AG10803 (cell line): ENCODE measurements at places on chromosomes 13 and 19.

DNA sequence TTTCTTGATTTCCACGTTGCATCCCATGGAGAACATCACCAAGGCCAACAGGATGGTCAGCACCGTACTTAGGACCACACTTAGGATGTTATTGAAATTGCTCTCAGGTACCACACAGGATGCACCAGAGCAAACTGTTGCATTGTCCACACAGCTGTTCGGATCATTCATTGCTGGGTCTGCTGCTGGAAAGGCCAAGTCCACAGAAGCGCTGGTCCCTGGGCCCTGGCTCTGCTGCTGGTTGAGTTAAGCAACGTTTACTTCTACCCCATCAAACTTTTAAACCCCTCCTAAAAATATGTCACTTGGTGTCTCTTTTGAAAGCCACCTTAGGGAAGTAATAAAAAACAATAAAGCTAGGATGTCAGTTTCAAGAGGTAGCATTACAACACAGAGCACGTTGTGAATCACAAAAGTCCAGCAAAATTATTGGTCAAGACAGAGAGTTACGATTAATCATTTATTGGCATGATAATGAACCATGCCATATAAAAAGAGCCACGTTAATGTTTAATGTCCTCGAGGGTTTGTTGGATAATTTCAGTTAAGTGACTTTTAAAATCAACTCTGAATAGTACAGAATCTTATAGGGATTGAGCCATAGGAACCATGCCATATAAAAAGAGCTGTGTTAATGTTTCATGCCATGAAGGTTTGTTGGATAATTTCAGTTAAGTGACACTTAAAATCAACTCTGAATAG, at the start of gene SLC10A2:
Gene SLC10A2, minus strand, starts transcription at position 339 of the 702 bp plus-strand sequence. Its CDS starts 168 bp downstream, at position 171.
- no peak for DNase-seq

DNA sequence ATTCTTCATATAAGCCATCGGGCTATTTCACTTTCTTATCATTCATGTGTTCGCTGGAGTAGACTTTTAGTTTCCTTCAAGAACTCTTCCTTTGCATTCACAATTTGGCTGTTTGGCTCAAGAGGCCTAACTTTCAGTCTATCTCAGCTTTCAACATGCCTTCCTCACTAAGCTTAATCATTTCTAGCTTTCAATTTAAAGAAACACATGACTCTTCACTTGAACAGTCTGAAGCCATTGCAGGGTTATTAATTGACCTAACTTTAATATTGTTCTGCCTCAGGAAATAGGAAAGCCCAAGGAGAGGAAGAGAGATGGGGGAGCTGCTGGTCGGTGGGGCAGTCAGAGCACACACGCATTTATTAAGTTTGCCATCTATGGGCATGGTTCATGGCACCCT, 158.1 kb downstream of the SUCLA2 start:
- no peak for DNase-seq

- no peak for DNase-seq
These were observed 18.8 kb upstream of the PPP5C start for GRCh38 chr19:46328079-46328478.

- no peak for DNase-seq
These were observed 10.2 kb downstream of the PPP1R37 start for GRCh38 chr19:45103156-45103507.

DNA sequence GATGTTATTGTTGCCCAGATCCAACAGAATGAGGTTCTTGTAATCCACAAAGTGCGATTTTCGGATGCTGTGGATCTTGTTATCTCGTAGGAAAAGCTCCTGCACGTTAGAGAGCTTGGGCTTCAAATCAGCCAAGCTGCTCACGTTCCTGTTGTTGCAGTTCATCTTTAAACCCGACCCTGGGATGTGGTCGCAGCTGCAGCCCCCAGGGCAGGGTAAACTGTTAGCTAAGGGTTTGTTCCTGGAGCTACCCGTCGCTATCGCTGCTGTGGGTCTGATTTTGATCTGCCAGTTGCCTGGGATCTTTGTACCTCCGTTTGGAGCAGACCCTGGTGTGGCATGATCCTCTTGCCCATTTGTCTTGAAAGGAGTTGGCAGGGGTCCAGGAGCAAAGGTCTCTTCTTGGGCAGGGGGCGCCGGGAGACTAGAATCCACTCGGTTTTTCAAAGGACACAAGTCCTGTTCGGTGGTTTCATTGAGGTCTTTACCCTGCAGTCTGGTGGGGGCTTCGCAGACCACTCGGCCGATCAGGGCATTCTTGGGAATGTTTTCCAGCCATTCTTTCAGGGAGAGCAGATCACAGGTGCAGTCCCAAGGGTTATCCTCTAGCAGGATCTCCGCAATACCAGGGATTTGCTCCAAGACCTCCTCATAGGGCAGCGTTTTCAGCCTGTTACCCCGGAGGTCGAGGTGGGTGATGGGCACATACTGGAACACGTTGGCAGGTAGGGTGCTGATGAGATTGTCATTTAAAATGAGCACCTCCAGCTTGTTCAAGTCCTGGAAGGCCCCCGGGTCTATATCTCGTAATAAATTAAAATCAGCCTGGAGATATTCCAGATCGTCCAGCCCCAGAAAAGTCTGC, 1.8 kb downstream of the SLITRK1 start:
- no peak for DNase-seq

GRCh38 chr19:8831832-8832131, 322 bp downstream of the ZNF558 start:
- no peak for DNase-seq

GRCh38 chr13:76886005-76886291, 257 bp downstream of the KCTD12 start:
- no peak for DNase-seq

DNA sequence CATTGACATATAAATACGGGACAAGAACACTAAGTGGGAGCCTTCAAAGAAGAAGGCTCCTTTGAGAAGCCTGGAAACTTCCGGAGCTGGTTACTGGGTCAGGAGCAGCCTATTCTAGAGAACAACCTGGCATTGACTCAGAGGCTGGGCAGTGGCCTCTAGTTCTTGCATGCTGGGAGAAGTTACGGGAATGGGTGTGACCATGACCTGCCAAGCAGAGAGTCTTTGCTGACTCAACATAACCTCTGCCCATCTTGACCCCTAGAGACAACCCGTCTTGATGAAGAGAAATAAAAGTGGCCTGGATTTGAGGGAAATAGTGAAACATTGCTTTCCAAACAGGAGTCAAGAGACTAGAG, 21.0 kb downstream of the STARD13 start:
- DNase-seq, result no peak

- DNase-seq, result no peak
These were observed 108.1 kb upstream of the GJB6 start for GRCh38 chr13:20340136-20340758.

DNA sequence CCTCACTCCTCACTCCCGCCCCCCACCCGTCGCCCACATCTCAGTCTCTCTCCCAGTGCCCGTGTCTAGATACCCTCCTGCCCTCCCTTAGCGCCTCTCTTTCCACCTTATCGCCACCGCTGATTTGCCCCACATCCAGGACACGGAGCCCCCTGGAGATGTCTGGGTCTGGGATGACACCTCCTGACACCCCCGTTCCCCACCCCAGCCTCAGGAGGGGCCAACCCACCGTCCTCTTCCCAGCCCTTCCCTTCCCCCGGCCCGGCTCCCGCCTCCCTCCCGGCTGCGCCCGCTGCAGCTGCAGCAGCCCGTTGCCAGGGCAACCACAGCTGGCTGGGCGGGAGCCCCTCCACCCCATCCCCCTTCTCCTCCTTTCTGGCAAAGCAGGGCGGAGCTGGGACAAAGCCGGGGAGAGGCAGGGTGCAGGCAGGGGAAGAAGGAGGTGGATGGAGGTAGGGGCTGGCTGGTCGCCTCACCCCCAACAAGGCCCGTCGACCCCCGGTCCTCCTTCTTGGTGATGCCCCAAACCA, 13.5 kb downstream of the DPF1 start:
- DNase-seq, result no peak

DNA sequence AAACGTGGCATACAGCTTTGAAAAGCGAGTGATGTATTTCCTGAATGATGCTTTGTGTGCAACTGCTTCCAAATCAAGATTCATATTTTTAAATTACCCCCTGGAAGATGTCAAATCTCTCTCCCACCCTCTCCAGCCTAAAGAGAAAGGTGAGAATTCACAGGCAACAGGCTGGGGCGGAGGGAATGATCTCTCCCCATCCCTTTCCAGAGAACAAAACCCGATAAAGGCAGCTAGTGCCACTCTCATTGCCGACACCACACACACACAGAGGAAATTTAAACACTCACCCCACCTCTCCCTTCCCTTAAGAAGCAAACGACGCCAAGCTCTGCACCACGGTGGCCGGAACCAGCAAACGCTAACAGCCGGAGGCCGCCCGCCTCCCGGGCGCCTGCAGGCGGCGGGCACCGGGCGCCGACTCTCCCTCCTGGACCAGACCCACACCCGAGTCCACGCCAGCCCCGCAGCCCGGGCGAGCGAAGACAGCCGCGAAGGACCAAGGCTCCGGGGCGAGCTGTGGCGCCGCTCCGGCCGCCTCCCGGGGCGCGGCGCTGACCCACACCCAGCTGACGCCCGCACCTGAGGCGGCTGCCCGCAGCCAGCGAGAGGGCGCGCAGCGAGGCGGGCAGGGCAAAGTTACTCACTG, 477 bp downstream of the LNX2 start:
- DNase-seq, result peak; percentile 25

DNA sequence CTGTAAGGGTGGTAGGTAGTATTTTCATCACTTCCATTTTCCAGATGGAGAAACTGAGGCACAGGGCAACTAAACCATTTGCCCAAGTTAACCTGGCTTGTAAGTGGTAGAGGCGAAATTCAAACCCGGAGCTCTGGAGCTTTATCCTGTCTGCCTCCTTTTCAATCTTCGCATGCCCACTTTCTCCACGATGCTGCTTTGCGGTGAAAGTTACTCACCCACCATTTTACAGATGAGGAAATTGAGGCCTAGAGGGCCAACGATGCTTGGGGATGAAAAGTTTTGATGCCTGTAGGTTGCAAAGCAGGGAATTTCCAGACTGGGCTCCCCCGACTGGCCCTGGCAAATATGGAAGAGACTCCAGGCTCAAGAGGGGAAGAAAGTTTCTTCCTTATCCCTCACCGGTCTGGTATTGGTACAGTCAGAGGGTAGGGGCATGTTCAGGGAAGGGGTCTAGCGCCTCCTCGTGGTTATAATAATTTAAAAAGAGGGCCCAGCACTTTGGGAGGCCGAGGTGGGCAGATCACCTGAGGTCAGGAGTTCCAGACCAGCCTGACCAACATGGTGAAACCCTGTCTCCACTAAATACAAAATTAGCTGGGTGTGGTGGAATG, 1.9 kb upstream of the SH2D3A start:
- DNase-seq, result peak; percentile 15

DNA sequence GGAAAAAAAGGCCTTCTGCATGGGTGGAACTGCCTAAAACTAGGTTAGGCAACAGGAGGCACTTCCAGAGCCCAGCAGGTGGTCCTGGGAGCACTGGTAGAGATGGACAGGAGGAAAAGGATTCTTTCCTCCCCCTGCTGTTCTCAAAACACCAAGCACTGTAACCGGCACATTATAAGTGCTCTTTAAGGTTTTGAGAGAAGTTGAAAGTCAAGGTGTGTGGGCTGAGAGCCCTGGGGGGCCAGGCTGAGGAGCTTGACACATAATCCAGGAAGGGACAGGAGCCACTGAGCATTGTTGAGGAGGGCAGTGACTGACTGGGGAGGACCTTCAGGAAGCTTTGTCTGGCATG, 32.3 kb downstream of the SPATA13 start:
- no peak for DNase-seq

- no peak for DNase-seq
These were observed 504.2 kb downstream of the RFC3 start for GRCh38 chr13:34322014-34322742.

DNA sequence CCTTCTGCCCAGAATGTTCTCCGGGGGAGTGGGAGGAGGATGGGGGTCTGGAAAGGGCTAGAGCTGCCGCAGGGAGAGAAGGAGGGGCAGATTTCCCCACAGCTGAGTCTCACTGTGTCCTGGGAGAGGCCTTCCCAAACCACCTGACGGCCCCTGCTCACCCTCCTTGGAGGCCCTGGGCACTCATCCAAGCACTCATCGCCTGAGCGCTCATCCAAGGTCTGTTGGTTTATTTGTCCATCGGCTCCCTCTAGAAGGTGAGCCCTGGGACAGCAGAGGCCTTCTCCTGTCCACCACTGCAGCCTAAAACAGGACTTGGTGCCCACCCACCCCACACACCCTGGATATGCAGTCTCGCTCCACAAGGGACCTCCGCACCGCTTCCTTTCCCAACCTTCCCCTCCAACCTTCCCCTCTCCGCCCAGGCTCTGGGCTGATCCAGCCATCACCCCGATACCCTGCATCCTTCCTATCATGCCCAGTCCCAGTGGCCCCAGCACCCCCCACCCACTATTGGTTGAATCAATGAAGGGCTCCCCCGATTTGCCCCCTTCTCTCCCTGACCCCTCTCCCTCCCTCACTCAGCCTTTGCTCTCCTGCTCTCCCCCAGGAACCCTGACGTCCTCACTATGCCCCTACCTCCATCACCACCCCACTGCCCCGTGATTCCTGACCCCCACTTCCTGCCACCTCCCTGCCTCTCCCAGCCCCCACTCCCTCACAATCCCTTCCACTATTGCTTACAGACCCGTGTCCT, 1.7 kb downstream of the UBXN6 start:
- peak; percentile 57 for DNase-seq

GRCh38 chr19:741506-742131, 9.3 kb upstream of the MISP start:
- DNase-seq, result no peak

- no peak for DNase-seq
These were observed 11.5 kb downstream of the UBXN6 start for GRCh38 chr19:4445963-4446703.

DNA sequence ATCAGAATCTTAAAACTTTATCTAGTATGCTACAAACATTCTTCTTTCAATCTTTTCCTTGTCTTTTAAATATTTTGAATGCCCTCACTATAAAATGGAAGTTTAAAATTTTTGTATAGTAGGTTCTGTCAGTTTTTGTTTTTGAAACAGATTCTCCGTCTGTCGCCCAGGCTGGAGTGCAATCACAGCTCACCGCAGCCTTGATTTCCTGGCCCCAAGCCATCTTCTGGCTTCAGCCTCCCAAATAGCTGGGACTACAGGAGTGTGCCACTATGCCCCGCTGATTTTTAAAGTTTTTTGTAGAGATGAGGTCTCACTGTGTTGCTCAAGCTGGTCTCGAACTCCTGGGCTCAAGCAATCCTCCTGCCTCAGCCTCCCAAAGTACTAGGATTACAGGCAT, 20.7 kb downstream of the PHF11 start:
- DNase-seq, result no peak

- no peak for DNase-seq
These were observed 121.9 kb upstream of the TSC22D1 start for GRCh38 chr13:44698066-44698465.

- peak; percentile 54 for DNase-seq
These were observed 81.1 kb downstream of the COL4A1 start for GRCh38 chr13:110225609-110226574.

DNA sequence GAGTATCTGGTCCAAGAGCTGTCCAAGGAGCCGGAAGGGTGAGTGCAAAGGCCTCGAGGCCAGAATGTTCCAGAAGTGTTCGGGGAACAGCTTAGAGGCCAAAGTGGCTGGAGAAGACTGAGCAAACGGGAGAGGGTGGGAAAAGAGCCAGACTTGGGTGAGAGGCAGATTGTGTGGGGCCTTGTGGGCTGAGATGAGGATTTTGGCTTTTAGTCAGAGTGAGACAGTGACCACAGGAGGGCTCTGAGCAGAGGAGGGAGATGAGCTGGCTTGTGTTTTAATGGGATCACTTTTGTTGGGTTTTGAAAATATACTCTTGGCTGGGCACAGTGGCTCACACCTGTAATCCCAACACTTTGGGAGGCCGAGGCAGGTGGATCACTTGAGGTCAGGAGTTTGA, 5.6 kb downstream of the NANOS2 start:
- no peak for DNase-seq

GRCh38 chr19:29172302-29172701, 40.6 kb downstream of the UQCRFS1 start:
- DNase-seq, result no peak
